HEK293T (cell line): ENCODE measurements at places on chromosomes 6 and 20.

DNA sequence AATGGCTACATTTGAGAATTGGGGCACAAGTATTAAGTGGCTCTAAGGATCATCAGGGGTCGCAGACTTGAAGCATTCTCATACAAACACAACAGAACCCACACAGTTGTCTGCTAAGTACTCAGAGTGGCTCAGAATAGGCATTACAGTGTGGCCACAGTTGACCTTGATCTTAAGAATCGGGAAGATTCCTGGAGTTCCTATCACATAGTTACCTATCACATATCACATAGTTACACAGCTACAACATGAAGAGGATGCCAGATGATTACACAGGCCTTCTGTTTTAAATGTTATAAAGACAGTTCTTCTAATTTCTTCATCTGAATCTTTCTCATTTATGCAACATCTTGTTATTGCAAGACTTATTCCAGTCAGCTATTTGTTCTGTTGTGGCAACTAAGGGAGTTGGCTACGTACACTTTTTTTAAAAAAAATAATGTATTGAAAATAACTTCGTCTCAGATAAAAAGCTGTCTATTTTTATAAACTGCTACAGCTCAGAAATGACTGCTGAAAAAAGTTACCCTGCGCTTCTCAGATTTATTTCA, 129.0 kb downstream of the REV3L start:
- no peak for DNase-seq

DNA sequence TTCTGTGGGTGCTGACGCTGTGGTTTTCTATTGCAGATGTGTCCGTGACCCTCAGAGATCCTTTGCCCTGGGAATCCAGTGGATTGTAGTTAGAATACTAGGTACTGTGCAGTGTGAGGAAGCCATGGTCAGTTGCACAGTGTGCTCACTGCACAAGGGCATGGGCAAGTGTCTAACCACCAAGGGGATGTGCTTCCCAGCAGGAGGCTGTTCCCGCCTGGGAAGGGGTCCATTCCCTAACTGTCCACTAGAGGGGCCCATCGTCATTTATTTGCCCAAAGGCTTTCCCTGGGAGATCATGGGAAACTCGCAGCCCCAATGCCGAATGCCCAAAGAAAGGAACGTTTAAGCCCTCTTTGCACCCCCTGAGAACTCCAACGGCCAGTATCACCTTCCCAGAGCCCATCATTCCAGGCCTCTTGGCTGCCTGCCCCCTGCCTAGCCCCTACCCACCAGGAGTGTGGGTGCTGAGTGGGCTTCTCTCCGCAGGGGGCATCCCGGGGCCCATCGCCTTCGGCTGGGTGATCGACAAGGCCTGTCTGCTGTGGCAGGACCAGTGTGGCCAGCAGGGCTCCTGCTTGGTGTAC, 26.2 kb downstream of the SLCO4A1 start:
- peak; percentile 84 for DNase-seq

- no peak for DNase-seq
Observed at GRCh38 chr6:6960571-6961251, 147.1 kb upstream of the RREB1 start.

GRCh38 chr6:97049253-97050011, 124.9 kb downstream of the KLHL32 start:
- DNase-seq, result no peak

- no peak for DNase-seq
Observed at GRCh38 chr20:21684671-21685070, 20.8 kb upstream of the PAX1 start.

DNA sequence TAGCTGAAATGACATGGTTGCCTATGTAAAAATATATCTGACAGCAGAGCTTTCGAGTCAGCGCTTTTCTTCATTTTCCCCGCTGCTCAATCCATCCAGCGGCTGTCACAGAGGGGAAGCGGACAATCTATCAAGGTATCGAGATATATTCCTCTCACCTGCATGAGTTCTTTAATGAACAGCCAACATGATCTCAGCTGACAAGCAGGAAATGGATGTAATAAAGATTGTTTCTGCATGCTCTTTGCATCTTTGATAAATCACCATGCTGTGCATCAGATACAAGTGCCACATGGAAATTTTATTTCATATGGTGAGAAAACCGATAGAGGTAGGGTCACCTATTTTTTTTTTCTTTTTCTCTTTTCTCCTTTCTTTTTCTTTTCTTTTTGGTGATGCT, 602.3 kb upstream of the MMS22L start:
- no peak for DNase-seq

- no peak for DNase-seq
Observed at GRCh38 chr6:91743756-91744155, 1156.9 kb upstream of the MAP3K7 start.
